EH (cell line): ENCODE measurements at places on chromosomes 4 and X.

DNA sequence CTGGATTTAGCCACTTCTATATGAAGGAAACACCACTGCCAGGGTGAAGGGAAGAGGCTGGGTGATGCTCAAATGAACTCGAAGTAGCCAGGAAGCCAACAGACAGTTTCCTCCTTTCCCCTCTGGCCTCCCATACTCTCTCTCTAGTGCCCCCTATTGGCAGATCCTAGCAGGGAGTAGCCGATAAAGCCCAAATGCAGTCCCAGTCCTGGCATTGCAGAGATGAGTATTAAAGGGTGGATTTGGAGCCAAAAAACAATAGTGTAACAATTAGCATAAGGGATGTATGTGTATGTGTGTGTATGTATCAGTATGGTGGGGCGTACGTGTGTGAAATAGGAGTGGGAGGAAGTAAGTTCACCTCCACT, 213.8 kb upstream of the LDB2 start:
- DNase-seq, result no peak

DNA sequence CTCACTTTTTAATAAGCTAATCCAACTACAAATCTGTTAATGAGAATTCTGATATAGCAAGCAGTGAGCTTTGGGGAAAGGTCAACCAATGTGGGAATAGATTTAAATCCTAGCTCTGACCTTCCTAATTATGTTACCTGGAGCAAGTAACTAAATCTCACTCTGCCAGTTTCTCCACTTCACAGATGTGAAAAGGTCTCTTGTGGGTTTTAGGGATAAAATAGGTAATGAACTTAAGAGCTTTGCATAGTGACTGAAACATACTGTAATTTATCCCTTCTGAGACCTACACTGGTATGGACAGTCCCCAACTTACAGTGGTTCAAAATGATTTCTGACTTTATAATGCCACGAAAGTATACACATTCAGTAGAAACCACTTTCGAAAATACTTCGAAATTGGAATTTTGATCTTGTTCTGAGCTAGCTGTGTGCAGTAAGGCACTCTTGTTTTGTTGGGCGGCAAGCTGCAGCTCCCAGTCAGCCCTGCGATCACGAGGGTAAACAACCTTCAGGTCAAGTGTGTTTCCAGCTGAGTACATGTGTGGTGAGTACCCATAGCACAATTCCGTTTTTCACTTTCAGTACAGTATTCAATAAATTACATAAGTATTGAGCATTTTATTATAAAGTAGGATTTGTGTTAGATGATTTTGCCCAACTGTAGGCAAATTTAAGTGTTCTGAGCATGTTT, 93.7 kb downstream of the ADGRL3 start:
- no peak for DNase-seq

DNA sequence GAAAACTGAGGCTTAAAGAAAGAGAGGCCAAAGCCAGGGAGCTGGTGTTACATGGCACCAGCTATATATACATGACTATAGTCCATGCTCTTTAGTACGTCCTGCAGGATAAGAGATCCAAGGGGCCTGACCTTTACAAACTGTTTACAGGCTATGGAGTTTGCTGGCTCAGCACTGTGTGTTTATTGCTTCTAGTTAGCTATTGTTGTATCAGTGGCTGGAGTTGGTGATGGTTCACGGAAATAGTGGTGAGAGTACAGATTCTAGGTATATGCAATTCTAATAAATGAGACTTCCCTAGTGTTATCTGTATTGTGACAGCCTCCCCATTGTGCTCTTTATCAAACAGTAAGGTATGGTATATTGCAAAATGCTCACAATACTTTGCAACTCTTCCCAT, 46.5 kb downstream of the REPS2 start:
- no peak for DNase-seq

GRCh38 chr4:156109943-156110900, 156.6 kb upstream of the CTSO start:
- DNase-seq, result peak; percentile 38

GRCh38 chr4:152680988-152681603, 1.3 kb upstream of the TMEM154 start:
- DNase-seq, result peak; percentile 90

- DNase-seq, result no peak
Measured at GRCh38 chrX:40072246-40072645, 25.5 kb downstream of the BCOR start.

DNA sequence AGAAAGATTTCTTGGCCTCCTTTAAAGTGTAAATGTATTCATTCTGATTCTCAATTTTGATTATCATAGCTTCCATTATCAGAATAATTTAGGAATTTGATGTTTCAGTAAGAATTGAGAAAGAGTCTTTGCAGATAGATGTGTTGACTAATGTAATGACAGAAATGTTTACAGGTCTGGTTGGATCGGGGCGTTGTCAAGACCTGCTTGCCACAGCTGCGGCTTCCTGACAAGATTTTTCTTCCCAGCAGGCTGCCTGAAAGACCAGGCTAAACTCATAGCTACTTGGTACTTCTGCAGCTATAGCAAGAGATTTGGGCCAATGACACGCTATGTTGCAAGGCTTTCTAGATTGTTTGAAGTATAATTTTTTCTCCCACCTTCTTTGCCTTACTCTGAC, 91.5 kb upstream of the ANKRD50 start:
- DNase-seq, result no peak

DNA sequence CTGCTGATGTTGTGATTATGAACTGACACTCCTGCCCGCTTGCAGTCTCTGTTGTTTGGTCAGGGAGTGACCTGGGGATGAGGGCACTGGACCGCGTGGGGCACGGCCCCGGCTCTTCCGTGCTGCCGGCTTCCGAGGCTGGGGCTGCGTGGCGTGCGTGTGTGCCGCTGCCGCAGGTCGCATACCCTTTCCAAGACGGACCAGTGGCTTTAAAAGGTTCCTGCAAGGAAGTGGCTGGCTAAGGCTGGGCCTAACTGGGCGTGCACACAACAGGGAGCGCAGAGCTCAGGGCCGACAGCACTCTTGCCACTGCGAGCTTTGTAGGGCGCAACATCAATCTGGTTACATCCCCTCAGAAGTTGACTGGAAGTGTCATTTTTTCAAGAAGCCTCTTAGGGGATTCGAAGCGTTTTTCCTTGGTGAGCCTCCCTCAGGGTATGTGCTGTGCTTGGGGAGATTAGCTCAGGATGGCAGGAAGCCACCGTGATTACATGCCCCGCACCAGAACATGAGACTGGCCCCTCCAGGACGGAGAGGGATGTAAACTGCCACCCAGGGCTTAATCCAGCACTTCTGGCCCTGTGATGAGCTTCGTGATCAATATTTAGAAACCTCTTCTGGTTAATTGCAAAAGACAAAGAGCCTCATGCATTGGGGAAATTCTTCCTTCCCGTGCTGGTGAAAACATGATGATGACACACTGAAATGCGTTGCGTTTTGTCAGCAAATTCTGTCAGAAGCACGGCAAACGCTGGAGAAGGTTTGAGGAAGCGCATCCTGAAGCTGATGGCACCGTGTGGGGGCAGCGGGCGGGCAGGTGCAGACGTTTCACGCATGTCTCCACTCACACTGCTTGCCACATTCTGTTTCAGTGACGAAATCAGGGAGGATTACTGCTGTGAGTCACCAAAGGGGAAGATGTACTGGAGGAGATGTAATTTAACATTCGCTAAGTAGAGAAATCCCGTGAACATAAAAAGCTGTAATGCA, 11.1 kb downstream of the MAEA start:
- DNase-seq, result peak; percentile 30

GRCh38 chrX:77455437-77455836, 8.2 kb downstream of the FGF16 start:
- no peak for DNase-seq

- no peak for DNase-seq
Measured at GRCh38 chr4:148161601-148162000, 280.6 kb downstream of the NR3C2 start.

GRCh38 chr4:184375027-184375426, 99.3 kb downstream of the IRF2 start:
- DNase-seq, result peak; percentile 37

GRCh38 chr4:38896940-38897339, 29.3 kb downstream of the FAM114A1 start:
- no peak for DNase-seq

GRCh38 chr4:112927544-112927943, 121.9 kb upstream of the ANK2 start:
- no peak for DNase-seq

- DNase-seq, result no peak
Measured at GRCh38 chr4:69878250-69878649, 18.3 kb upstream of the SULT1E1 start.

DNA sequence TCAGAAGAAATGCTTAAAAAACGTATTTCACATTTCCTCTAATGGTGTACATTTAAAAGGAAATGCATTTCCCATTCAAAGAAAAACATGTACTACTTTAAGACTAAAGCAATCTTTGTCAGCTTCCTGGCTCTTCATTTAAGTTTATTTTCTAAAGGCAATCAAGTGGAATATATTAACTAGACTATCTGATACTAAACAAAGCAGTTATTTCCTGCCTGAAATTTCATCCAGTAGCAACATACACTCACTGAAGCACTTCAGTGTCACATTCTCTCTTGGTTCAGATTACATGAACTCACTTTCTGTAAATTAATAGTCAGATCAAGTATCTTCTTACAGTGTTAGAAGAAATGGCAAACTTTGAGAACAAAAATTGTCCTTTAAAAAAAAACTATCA, 42.5 kb downstream of the LRBA start:
- no peak for DNase-seq

DNA sequence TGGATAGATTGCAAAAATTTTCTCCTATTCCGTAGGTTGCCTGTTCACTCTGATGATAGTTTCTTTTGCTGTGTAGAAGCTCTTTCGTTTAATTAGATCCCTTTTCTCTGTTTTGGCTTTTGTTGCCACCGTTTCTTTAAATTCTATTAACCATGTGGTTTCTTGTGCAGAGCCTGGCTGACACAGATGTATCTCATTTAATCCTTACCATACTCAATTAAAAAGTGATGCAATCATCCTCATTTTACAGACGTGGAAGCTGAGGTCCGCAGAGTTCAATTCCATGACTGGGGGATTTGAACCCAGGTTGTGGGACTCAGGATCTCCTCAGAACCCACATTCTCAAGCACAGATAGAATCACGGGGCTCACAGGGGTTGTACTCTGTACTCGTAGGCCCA, 66.7 kb downstream of the SORCS2 start:
- no peak for DNase-seq

DNA sequence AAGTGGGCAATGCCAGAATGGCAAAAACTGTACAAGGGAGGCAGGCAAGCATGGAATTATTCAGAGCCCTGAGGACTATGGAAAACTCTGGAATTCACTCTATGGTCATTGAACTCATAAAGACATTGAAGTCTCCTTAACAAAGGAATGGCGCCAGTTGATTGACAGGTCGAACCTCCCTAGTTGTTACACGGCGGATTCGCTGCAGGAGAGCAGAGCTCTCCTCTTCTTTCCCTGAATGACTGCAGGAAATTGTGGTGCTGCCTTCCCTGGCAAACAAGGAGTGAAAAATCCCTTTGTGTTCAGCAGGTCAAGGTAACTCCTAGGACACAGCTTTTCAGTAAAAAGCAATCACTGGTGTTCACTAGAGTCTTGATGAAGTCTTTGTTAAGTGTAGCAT, 732.8 kb upstream of the FRG1 start:
- DNase-seq, result no peak

DNA sequence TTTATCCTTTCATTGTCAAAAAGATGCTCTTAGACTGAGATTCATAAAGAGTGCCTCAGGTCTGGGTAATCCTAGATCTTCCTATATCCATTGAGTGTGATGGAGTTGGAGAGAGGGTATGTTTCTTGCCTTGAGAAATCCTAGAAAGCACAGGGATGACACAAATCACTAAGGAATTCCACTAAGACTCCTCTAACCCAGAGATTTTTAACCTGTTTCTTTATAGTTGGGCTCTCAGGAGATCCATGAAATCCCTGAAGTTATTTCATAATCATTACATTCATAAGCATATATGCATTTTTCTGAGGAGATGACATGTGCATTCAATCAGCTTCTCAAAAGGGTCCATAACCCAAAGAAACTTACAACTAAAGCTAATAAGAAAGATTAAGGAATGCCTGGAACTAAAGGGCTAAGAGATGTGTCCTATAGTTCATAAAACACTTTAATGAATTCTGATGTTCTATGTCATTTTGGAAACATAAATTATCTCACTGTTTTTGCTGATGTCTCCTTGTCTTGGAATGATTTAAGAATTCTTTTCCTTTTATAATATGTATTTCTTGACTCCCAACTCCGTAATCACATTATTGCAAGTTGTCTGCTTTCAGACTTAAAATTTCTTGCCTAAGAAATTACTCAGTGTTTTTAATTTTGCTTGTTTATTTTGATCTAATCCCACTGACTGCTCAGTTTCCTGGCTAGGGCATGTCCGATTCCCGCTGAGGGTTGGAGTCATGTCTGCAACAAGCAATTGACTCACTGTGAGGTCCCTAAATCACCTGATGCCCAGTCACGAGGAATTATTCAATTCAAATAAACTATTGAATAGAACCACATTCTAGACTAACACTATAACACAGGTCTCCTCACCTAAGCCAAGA, 2.8 kb upstream of the AMTN start:
- peak; percentile 32 for DNase-seq

DNA sequence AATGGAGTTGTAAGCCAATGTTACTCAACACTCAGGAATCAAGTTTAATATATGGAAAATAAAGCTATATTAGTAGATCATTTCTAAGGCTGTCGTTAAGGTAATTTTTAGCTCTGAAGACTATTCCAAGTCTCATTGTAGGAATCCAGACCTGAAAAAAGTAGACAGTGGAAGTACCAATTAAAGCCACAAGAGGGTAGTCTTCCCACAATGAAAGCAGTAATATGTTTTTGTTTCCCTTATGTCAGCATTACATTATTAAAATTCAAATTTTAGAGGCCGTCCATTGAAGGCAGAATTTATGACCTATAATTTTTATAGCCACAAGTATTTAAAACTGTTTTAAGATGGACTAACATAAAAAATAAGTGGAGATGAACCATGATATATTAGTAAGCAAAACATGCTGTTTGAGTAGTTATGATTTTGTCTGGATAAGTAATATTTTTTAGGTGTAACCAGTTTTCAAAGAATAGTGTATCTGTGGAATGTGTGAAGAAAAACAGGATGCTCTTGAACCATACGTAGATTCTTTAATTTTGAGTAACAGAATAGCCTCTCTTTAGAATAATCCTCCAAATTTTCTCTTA, 372.6 kb upstream of the TECRL start:
- DNase-seq, result peak; percentile 34

- no peak for DNase-seq
Measured at GRCh38 chrX:110954428-110955100, 141.4 kb upstream of the PAK3 start.

- peak; percentile 24 for DNase-seq
Measured at GRCh38 chrX:119981286-119982070, 37.9 kb upstream of the NKAP start.

- peak; percentile 51 for DNase-seq
Measured at GRCh38 chr4:152072001-152072485, 311.2 kb upstream of the GATB start.

- peak; percentile 8 for DNase-seq
Measured at GRCh38 chr4:89298788-89299152, 8.8 kb downstream of the GPRIN3 start.

GRCh38 chr4:109094056-109094455, 208.4 kb downstream of the COL25A1 start:
- DNase-seq, result no peak

DNA sequence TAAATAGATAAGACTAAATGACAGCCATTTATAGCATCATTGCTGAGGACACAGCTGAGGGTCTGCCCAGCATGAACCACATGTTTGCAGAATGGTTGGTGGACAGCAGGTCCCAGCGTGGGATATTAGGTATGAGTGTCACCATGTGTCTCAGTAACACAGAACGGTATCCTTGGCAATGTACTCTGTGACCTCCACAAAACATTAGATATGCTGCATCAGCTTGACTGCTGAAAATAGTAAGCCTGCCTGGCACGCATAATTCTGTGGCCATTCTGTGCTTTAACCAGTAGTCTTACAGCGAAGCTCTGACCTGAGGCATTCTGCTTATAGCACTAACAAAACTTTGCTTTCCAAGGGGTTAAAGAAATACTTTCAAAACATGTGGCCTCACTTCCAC, 32.0 kb downstream of the LIMCH1 start:
- peak; percentile 58 for DNase-seq
